ENCODE measurements at places on chromosomes 5 and 9.

DNA sequence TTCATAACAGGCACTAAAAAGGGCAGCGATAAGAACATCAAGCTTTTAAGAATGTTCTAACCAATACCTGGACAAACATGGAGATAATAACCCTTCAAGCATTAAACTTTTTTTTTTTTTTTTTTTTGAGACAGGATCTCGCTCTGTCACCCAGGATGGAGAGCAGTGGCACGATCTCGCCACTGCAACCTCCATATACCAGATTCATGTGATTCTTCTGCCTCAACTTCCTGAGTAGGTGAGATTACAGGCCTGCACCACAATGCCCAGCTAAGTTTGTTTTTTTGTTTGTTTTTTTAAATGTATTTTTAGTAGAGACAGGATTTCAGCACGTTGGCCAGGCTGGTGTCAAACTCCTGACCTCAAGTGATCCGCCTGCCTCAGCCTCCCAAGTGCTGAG lies 14.7 kb upstream of the ENC1 start:
- DNase-seq: no peak

DNA sequence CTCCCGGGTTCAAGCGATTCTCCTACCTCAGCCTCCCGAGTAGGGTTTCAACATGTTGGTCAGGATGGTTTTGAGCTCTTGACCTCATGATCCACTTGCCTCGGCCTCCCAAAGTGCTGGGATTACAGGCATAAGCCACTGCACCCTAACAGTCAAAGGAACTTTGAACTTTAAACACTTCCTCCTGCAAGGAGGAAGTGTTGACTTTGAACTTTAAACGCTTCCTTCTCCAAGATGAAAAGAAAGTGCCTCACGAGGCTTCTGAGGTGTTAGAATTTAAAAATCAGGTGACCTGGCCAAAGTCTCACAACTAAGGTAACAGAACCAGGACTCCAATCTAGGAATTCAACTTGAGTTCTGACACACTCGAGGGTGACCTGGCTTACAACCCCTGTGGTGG lies 150.9 kb downstream of the BRINP1 start:
- DNase-seq: no peak

DNA sequence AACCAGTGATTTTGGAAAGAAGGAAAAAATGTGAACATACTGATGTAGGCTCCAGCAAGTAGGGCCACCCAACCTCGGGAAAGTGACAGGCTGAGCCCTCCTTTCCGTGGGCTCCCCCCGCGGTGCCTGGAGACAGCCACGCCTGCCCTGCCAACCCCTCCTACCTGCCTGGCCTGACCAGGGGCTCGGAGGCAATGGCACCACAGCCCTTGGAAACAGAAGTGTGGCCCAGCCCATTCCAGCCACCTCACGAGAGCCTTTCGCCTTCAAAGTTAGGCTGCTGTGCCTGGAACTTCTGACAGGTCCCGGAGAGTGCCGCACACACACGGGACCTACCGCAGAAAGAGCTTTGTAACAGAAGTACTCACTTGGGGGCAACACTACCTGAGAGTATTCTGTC lies 49.5 kb upstream of the LRRC14B start:
- DNase-seq: no peak

GRCh38 chr5:167598166-167598565 lies 693.3 kb upstream of the WWC1 start:
- DNase-seq: no peak

- DNase-seq: no peak
Observed at GRCh38 chr5:21173036-21173435, 1185.0 kb upstream of the CDH18 start.

DNA sequence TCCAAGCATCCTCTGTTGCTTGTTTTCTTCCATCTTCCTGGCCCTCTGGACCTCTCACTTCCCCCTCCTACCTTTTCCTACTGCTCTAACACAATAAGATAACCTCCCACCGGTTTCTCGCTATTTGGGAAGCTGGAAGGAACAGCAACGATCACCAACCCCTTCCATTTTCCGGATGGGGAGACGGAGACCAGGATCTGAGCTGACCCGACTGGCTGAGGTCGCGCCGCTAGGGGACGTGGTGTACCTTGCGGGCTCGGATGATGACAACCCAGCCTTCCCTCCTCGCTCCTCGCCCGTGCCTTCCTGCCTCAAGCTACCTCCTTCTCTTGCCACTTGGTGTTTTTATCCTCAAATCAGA lies 1.9 kb downstream of the LPAR1 start:
- DNase-seq: no peak

- no peak for DNase-seq
Observed at GRCh38 chr5:54985301-54986268, at the start of gene ESM1. Gene ESM1, minus strand, starts transcription at chr5:54985593. Its CDS starts 76 bp downstream, at chr5:54985517.

DNA sequence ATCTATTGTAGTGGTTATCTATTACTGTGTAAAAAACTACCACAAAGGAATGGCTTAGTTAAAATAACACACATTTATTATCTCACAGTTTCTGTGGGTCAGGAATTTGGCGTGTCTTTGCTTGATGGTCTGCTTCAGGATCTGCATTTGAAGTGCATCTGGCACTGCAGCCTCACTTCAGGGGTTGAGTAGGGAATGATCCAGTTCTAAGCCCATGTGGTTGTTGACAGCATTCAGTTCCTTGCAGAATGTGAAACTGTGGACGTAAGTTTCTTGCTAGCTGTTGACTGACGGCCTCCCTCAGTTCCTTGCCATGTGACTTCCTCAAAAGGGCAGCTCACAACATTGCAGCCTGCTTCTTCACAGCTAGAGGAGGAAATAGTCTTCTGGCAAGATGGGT lies 2.1 kb upstream of the OGN start:
- peak; percentile 32 for DNase-seq

GRCh38 chr5:144144956-144145751 lies 25.3 kb downstream of the YIPF5 start:
- DNase-seq: no peak

- no peak for DNase-seq
Observed at GRCh38 chr9:129549684-129550083, 71.2 kb downstream of the C9orf50 start.

- DNase-seq: no peak
Observed at GRCh38 chr5:135993335-135993879, 35.4 kb upstream of the TGFBI start.

GRCh38 chr5:111703662-111704061 lies 53.3 kb downstream of the NREP start:
- DNase-seq: no peak

GRCh38 chr9:116391306-116391900 lies 237.8 kb downstream of the PAPPA start:
- DNase-seq: no peak

DNA sequence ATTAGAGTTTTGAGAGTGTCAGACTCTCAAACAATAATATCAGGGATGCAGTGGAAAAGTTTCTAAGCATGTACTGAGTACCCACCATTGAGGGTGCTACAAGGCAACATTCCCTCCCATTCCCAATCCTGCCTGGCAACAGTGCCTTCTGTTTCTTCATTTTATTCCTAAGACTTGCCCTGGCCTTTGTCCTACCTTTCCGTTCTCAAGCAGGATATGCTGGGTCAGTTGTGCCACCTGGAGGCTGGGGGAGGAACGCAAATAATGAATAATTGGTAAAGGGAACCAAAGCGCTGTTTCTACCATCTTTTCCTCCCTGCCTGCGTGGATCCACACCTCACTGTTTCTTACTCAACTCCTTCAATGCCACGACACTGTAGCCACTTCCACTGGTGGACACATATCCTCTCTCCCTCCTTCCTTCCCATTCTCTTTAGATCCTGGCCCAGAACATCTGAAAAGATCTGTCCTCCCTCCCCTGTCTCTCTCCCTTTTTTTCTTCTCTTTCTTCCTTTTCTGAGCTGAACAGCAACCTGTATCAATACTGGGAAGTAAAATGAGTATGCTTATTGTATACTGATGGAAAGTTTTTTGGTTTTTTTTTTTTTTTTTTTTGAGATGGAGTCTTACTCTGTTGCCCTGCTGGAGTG lies 149.5 kb downstream of the C9orf152 start:
- peak; percentile 30 for DNase-seq

DNA sequence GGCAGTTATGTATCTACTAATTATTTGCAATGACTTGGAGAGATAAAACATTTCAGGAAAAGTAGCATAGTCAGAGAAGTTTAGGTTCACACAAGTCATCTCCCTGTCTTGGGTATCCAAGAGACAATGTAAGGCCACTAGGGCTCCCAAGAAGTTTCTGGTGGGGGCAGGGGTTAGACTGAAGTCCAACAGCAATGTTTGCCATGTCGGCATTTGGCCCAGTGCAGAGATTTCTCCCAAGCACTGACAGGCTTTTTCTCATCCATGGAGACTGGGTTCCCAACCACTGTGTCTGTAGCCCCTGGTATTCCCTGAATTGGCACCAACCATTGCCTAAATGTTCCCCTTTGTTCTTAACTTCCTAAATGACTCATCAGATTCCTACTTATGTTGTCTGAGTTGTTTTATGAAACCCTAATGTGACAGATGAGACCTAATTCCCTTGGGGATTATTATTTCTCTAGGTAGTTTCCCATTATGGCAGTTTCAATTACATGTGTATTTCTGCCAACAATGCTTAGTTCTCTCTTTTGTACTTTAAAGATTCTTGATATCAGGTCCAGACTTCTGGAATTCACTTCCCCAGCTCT lies 103.6 kb upstream of the EGFLAM start:
- no peak for DNase-seq

- no peak for DNase-seq
Observed at GRCh38 chr9:89387197-89387849, 69.0 kb downstream of the SECISBP2 start.

DNA sequence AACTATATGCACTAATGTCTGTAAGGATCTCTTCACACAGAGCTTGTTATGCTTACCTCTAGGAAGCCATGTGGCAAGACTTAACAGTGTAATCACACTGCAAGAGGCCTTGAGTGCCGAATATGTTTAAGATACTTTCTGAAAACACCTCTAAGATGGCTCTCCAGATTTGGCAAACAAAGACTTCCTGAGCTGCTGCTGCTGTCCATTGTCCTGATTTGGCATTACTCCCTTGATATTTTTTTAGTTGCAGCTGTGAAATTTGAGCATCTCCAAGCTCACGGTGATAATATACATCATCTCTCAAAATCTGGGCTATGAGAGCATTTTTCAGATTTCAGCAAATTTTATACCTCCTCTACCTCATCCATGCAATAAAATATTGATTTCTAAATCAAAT lies 384.5 kb upstream of the CDH6 start:
- no peak for DNase-seq

- DNase-seq: no peak
Observed at GRCh38 chr9:97419309-97419867, 7.5 kb downstream of the TDRD7 start.

DNA sequence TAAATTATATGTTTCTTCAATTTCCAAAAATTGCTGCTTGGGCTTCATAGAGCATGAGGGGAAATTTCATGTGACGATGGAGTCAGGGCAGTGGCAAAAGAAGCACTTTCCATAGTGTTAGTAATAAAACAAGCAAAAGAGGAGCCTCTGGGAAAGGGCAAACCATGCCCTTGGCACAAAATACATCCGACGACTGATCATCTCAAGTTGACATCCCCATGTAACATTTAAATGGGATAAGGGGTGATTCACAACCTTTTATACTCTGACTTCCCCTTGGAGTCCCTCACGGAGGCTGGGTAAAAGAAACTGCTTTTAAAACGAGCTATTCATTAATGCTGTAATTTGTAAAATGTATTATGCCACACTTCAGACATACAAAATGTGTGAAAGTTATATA lies 161.4 kb upstream of the DMRT1 start:
- DNase-seq: no peak

DNA sequence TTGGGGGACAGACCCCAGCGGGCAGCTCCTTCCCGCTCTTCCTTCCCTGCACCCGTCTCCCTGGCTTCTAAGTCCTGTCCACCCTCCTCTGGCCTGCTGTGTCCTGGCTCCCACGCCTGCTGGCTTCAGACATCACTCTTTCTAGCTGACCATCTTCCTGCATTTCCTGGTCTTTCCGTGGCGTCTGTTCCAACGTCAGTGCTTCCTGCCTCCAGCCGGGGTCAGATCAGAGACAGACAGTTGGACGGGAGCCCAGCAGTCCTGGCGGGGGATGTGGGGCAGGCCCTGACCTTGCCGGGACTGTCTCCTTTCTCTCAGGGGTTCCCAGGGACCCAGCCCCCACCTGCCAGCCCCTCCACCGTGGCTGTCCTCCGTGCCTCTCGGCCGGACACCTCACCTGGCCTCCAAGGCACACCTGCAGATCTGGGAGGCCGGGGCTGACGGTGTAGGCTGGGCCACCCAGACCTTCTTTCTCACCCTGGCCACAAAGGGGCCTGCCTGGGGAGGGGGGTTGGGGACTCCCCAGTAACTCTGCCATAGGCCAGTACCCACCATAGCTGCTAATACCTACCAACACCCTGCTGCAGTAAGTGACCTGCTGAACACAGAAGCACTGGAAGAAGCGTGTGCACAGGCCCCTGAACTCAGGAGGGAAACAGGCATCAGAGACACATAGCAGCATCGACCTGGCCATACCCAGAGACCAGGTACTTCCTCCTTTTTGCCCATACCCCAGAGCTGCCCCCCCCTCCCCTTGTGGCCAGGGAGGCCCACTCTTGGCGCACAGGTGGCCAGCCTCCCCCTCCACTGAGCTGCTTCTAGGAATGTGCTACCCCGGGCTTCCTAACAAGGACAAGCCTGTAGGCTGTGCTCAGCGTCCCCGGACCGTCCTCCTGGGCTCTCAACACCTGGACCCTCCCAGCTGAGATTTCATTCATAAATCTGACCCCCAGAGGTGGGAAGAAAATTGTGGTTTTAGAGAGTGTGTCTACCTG lies 5.1 kb downstream of the NRARP start:
- DNase-seq: no peak

- no peak for DNase-seq
Observed at GRCh38 chr9:89462199-89462598, 35.7 kb downstream of the SEMA4D start.

DNA sequence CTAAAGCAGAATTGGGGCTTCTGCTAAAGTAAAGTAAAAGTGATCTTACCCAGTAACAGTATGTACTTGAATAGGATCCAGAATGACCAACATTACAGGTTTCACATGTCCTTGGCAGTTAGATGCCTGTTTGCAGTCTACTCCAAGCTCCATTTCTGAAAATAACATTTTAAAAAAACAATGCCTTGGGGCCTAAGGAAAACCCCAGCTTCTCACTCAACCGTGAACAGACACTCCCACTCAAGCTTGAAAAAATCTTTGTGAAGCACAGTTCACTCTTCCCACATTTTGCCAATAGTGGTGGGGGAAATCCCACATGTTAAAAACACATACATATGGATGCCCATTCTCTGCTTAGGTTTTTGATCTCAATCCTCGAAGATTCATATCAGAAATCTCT lies 304.1 kb downstream of the ARRDC3 start:
- DNase-seq: no peak
